Stimulated activated naive B cell treated with anti-CD40 and anti-IgM and Interleukin-4, amounts not matched to agents 10 μg/mL and 1 μg/mL and 100 μg/mL, for 72 hours (primary cell): ENCODE measurements at places on chromosomes 7 and 10.

- no peak for DNase-seq
- H3K4me3 ChIP-seq, result peak overlapping the region; percentile 45
- peaks cover 7% of the 10 kb centered on the region for H3K4me1 ChIP-seq
- H3K27ac ChIP-seq, result peak overlapping the region; percentile 60
Measured at GRCh38 chr10:11113156-11113555, 95.5 kb downstream of the CELF2 start.

GRCh38 chr7:151351027-151351426 lies 9.4 kb downstream of the NUB1 start:
- H3K27me3 ChIP-seq, result no peaks in the 10 kb centered on the region
- H3K4me1 ChIP-seq, result peaks cover 53% of the 10 kb centered on the region
- H3K27ac ChIP-seq, result peak overlapping the region; percentile 90
- H3K36me3 ChIP-seq, result peaks cover 38% of the 10 kb centered on the region
- peak; percentile 26 for DNase-seq

GRCh38 chr7:52297128-52297527 lies 738.3 kb upstream of the POM121L12 start:
- DNase-seq, result no peak
- H3K27ac ChIP-seq, result no peak overlapping the region
- no peaks in the 10 kb centered on the region for H3K36me3 ChIP-seq
- no peak overlapping the region for H3K4me3 ChIP-seq
- H3K4me1 ChIP-seq, result no peaks in the 10 kb centered on the region

DNA sequence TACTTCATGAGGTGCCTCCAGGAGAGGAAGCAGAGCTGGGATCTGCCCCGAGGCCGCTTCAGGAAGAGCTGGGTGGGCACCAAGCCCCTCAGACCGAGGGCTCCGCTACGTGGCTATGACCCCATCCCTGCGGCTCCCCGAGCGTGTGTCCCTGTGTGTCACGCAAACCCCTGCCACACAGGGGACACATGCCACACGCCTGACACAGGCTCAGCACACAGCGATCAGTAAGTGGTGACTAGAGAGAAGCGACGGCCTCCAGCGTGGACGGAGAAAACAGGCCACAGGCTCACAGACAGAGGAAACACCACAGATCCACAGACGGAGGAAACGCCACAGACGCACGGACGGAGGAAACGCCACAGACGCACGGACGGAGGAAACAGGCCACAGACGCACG lies 18.5 kb downstream of the DIP2C start:
- no peaks in the 10 kb centered on the region for H3K36me3 ChIP-seq
- no peak overlapping the region for H3K27ac ChIP-seq
- no peak overlapping the region for H3K4me3 ChIP-seq
- H3K4me1 ChIP-seq, result peaks cover 2% of the 10 kb centered on the region
- no peak for DNase-seq
- peaks cover 6% of the 10 kb centered on the region for H3K27me3 ChIP-seq

GRCh38 chr10:73486601-73487000 lies 9.2 kb downstream of the PPP3CB start:
- no peak for DNase-seq
- H3K4me1 ChIP-seq, result peaks cover 5% of the 10 kb centered on the region
- H3K27ac ChIP-seq, result no peak overlapping the region
- H3K27me3 ChIP-seq, result no peaks in the 10 kb centered on the region
- H3K36me3 ChIP-seq, result peaks cover 13% of the 10 kb centered on the region

- H3K27ac ChIP-seq, result no peak overlapping the region
- no peak overlapping the region for H3K4me3 ChIP-seq
- peaks cover 23% of the 10 kb centered on the region for H3K36me3 ChIP-seq
- DNase-seq, result no peak
- H3K4me1 ChIP-seq, result no peaks in the 10 kb centered on the region
Measured at GRCh38 chr10:31520986-31521831, 202.2 kb downstream of the ZEB1 start.

GRCh38 chr10:22740180-22740579 lies 25.8 kb upstream of the PIP4K2A start:
- H3K27me3 ChIP-seq, result no peaks in the 10 kb centered on the region
- H3K4me3 ChIP-seq, result no peak overlapping the region
- no peak for DNase-seq
- no peaks in the 10 kb centered on the region for H3K36me3 ChIP-seq
- H3K27ac ChIP-seq, result no peak overlapping the region

DNA sequence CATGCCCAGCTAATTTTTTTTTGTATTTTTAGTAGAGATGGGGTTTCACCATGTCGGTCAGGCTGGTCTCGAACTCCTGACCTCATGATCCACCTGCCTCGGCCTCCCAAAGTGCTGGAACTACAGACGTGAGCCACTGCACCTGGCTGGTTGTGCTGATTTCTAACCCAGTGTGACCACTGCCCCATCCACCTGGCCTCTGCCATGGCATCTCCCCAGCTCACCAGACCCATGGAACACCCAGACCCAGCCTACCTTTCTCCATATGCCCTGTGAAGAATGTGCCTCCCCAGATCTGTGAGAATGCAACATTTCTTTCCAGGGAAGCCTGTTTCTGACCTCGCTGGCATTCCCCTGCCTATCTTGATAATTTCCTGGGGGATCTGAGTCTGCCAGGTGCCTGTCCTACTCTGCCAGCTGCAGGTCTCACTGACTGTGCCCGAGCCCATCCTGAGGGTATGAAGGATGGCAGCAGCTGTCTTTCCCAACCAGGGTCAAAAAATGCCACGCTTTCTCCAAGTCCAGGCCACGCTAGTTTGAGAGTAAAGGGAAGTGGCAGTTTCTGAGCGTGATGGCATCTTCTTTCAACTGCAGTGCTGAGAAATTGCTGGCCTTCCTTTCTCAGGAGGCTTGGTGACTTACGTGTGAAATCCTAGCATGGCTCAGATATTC lies 324.4 kb upstream of the ZNF32 start:
- H3K27ac ChIP-seq, result no peak overlapping the region
- no peaks in the 10 kb centered on the region for H3K36me3 ChIP-seq
- no peaks in the 10 kb centered on the region for H3K4me1 ChIP-seq

GRCh38 chr7:8109196-8110022 lies 140.8 kb downstream of the GLCCI1 start:
- H3K27ac ChIP-seq, result no peak overlapping the region
- no peak for DNase-seq
- peaks cover 37% of the 10 kb centered on the region for H3K4me1 ChIP-seq
- H3K27me3 ChIP-seq, result no peaks in the 10 kb centered on the region

DNA sequence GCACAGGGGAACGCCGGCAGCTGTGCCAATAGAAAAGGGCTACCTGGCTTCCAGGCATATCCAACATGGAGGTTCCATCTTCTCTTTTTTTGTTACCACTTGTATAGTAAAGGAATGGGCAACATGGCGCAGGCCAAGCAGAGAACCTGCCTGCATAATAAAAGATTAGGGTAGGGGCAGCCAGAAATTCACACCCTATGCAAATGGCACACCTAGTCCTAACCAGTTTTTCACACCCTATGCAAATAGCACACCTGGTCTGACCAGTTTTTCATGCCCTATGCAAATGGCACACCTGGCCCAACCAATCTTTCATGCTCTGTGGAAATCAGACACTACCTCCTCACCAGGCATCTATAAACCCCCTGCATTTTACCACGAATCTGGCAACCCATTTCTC lies 369.5 kb downstream of the IPMK start:
- no peaks in the 10 kb centered on the region for H3K36me3 ChIP-seq
- H3K4me3 ChIP-seq, result no peak overlapping the region
- no peaks in the 10 kb centered on the region for H3K27me3 ChIP-seq
- no peak overlapping the region for H3K27ac ChIP-seq

DNA sequence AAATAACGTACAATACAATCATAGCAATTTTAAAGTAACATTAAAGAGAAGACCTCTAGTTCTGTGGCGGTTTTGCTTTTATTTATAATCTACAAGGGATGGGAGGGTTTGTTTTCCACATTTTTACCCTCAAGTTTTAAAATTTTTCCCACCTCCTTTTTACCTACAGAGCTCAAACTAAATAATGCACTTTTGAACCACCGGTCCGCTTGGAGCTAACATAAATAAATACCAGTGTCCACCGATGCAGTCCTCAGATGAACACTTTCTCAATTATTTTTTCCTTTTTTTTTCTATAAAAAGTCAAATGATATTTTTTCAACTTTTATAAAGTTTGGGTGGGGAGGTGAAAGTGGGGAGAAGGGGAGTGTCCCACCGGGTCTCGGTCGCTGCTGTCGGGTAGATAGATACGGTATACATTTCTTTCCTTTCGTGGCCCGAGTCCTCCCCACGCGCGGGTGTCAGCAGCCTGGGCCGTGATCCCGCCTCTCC lies 3.3 kb downstream of the ZNF503 start:
- DNase-seq, result no peak
- H3K27ac ChIP-seq, result no peak overlapping the region
- H3K36me3 ChIP-seq, result peaks cover 5% of the 10 kb centered on the region
- peaks cover 59% of the 10 kb centered on the region for H3K27me3 ChIP-seq
- H3K4me3 ChIP-seq, result no peak overlapping the region

DNA sequence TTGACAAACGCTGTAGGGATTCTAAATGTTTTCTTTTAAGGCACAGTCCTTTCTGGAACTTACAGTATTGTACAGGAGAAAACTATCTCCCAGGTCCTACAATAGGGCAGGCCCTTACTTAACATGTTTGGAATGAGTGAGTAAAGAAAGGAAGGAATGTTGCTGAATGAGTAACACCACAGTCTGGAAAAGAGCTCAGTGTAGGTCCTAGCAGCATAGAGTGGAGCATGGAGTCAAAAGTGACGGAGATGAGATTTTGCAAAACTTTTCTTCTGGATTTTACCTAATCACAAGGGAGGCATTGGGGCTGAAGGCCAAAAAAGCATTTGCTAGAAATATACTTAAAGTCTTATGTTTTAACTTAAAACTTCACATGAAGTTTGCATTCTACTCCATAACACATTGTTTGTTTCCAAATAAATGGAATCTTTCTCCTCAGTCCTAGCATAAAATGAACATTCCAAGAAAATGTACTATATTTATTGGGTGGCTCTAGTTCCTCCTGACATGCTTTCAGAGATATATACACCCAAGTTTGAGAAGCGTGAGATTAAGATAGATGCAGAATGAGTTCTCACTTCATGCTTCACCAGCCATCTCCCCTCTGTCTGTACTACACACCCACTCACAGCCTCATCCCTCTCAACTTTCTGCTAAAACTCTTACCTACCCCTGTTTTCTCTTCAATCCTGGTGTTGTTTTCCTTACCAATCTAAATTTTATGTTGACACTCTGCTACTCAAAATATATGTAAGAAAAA lies 20.2 kb upstream of the ADD3 start:
- H3K4me3 ChIP-seq, result no peak overlapping the region
- H3K27me3 ChIP-seq, result no peaks in the 10 kb centered on the region
- no peak overlapping the region for H3K27ac ChIP-seq
- peaks cover 4% of the 10 kb centered on the region for H3K4me1 ChIP-seq
- DNase-seq, result no peak
- H3K36me3 ChIP-seq, result peaks cover 14% of the 10 kb centered on the region

GRCh38 chr10:79437111-79437814 lies 8.2 kb downstream of the ZCCHC24 start:
- H3K27ac ChIP-seq, result no peak overlapping the region
- H3K27me3 ChIP-seq, result peaks cover 34% of the 10 kb centered on the region
- H3K4me1 ChIP-seq, result no peaks in the 10 kb centered on the region
- no peak for DNase-seq
- H3K36me3 ChIP-seq, result no peaks in the 10 kb centered on the region
- no peak overlapping the region for H3K4me3 ChIP-seq
